Stomach (tissue), 19 donors: ENCODE measurements at places on chromosomes 12 and 14.

- no peaks in the 10 kb centered on the region for H3K36me3 ChIP-seq
- no peak overlapping the region for H3K27ac ChIP-seq
- H3K4me3 ChIP-seq, result no peak overlapping the region
- DNase-seq, result no peak
Observed at GRCh38 chr12:111319600-111320257, 49.2 kb downstream of the PHETA1 start.

DNA sequence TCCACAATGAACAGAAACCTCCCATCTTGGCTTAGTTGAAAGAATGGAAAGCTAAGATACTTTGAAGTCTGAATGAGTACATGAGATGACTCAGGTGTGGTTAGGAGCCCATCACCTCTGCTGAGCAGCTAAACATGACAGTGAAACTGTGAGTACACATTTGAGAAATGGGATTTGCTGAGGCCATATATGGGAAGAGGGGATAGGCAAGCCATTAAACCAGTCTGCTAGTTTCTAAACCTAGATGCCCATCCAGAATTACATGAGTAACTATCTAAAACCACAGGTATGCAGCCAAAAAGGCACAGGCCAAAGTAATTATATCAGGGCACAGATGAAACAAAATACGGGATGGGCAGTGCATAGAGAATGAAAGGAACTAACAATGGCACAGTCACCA is 41.2 kb downstream of the NKX2-1 start:
- no peak overlapping the region for H3K4me3 ChIP-seq
- no peaks in the 10 kb centered on the region for H3K27me3 ChIP-seq
- DNase-seq, result no peak
- H3K27ac ChIP-seq, result no peak overlapping the region
- H3K4me1 ChIP-seq, result no peaks in the 10 kb centered on the region

- no peaks in the 10 kb centered on the region for H3K36me3 ChIP-seq
- H3K27ac ChIP-seq, result peak overlapping the region; percentile 0
- H3K4me1 ChIP-seq, result peaks cover 75% of the 10 kb centered on the region
- H3K4me3 ChIP-seq, result peak overlapping the region; percentile 81
Observed at GRCh38 chr12:132491761-132492378, 1.9 kb downstream of the FBRSL1 start.

DNA sequence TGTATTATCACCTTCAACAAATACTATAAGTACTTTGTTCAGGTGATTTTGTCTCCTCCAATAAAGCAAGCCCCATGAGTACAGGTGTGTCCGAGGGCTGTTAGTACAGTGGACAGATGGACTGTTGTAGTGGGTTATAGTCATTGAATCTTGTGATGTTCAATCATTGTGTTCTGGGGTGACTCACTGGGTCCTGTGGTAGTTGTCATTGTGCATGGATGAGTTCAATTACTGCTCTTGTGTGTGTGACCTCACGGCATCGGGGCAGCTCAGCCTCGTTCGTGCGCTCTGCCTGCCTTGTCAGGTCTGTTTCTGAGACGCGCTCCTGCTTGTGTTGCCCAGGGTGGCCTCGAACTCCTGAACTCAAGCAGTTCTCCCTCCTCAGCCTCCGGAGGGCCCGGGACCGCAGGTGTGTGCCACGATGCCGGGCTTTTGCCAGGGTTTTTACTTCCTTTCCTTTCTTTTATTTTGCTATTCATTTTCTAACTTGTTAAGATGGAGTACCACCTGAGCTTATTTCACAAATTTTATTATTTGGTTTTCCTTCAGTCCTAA is 72.2 kb downstream of the DDX51 start:
- no peak overlapping the region for H3K27ac ChIP-seq
- no peaks in the 10 kb centered on the region for H3K27me3 ChIP-seq
- peaks cover 96% of the 10 kb centered on the region for H3K36me3 ChIP-seq
- H3K4me3 ChIP-seq, result no peak overlapping the region
- no peak for DNase-seq

DNA sequence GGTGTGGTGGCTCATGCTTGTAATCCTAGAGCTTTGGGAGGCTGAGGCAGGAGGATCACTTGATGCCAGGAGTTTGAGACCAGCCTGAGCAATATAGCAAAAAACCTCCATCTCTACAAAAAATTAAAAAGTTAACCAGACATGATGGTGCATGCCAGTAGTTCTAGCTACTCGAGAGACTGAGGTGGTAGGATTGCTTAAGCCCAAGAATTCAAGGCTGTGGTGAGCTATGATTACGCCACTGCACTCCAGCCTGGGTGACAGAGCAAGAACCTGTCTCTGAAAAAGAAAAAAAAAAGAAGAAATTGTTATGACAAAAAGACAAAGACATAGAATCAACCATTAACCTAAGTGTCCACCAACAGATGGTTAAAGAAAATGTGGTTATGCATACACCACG is 2.1 kb upstream of the ATP23 start:
- no peak overlapping the region for H3K4me3 ChIP-seq
- H3K27me3 ChIP-seq, result no peaks in the 10 kb centered on the region

DNA sequence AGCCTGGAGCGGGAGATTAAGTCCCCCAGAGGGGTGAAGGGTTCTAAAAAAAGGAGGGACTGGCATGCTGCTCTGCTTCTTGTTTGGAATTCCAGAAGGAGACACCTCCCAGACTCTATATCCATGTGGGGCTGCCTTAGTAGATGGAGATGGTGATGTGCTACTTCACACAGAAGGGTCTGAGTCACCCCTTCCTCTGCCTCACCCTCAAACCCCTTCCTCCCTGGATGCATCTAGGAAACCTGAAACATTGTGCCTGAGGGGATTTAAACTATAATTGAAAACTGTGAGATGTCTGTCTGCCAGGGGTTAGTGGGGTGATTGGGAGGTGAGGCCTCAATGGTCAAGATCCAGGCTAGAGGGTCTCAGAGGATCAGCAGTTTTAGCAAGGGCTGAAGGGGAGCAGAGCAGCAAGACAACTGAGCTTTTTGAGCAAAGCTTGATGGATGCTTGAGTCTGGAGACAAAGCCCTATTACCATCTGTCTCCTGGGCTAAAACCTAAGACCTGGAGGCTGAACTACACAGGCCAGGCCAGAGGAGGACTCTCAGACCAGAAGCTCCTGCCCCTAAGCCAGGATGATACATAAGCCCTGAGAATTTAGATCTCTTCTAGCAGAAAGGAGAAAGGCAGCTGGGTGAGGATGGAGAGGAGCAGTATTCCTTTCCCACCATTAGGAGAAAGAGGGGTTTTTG is 314.7 kb upstream of the ATP2B1 start:
- no peaks in the 10 kb centered on the region for H3K27me3 ChIP-seq
- no peak overlapping the region for H3K4me3 ChIP-seq
- no peaks in the 10 kb centered on the region for H3K36me3 ChIP-seq
- no peak for DNase-seq
- H3K27ac ChIP-seq, result no peak overlapping the region

- no peak for DNase-seq
- peaks cover 8% of the 10 kb centered on the region for H3K4me1 ChIP-seq
- no peak overlapping the region for H3K4me3 ChIP-seq
- no peaks in the 10 kb centered on the region for H3K36me3 ChIP-seq
- H3K27me3 ChIP-seq, result no peaks in the 10 kb centered on the region
Observed at GRCh38 chr14:29734732-29735131, 192.9 kb downstream of the PRKD1 start.

DNA sequence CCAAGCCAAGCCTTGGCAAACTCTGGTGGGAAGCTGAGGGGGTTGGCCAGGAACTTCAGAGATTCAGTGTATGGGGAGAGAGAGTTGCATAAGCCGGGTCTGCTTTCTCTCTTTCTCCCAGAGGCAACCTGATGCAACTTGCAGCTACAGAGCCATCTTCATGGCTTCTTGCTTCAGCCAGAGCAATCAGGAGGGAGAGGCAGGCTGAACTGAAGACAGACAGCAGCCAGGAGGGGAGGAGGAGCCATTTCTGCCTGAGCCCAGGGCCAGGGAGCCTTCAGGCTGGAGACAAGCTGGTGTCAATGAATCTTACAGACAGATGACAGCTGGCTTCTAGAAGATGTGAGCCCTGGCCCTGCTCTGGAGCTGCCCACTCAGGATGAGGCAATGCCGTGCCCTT is 18.7 kb downstream of the NPC2 start:
- no peaks in the 10 kb centered on the region for H3K27me3 ChIP-seq
- H3K27ac ChIP-seq, result no peak overlapping the region
- no peaks in the 10 kb centered on the region for H3K4me1 ChIP-seq
- peaks cover 67% of the 10 kb centered on the region for H3K36me3 ChIP-seq
- no peak overlapping the region for H3K4me3 ChIP-seq

DNA sequence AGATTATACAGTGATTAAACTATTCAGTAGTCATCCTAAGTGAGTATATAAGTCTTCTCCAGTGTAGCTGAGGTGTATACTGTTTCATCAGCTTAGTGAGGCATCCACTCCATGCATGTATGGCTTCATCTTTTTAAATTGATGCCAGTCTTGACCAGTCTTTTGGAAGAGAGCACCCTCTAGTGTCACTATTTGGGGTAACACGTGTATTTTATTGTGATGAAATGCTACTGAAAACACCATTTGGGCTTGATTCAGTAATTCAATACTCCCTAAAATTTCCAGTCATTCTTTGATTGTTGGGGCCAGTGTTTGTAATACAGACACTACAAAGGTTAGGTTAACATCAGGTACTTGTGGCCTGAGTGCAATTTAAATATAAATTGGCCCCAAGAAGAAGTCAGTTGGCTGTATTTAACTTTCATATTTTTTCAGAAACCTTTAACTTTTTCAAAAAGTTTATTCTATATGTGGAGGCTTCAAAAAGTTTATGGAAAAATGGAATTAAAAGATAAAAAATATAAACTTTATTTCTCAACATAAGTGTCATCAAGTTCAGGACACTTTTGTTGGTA is 35.3 kb downstream of the MIPOL1 start:
- no peak overlapping the region for H3K4me3 ChIP-seq
- no peaks in the 10 kb centered on the region for H3K27me3 ChIP-seq
- H3K27ac ChIP-seq, result no peak overlapping the region
- no peaks in the 10 kb centered on the region for H3K36me3 ChIP-seq

- H3K4me1 ChIP-seq, result peaks cover 13% of the 10 kb centered on the region
- no peaks in the 10 kb centered on the region for H3K27me3 ChIP-seq
- H3K27ac ChIP-seq, result no peak overlapping the region
- no peak for DNase-seq
- H3K36me3 ChIP-seq, result no peaks in the 10 kb centered on the region
- no peak overlapping the region for H3K4me3 ChIP-seq
Observed at GRCh38 chr12:82942521-82942920, 255.8 kb downstream of the TMTC2 start.

- H3K27ac ChIP-seq, result no peak overlapping the region
- no peak for DNase-seq
- H3K36me3 ChIP-seq, result no peaks in the 10 kb centered on the region
Observed at GRCh38 chr14:85451421-85451820, 78.5 kb upstream of the FLRT2 start.

- H3K27me3 ChIP-seq, result no peaks in the 10 kb centered on the region
- peaks cover 99% of the 10 kb centered on the region for H3K36me3 ChIP-seq
- no peak for DNase-seq
- no peak overlapping the region for H3K27ac ChIP-seq
- no peaks in the 10 kb centered on the region for H3K4me1 ChIP-seq
- H3K4me3 ChIP-seq, result no peak overlapping the region
Observed at GRCh38 chr12:49046129-49046895, 14.3 kb downstream of the KMT2D start.

- no peak overlapping the region for H3K4me3 ChIP-seq
- H3K4me1 ChIP-seq, result peaks cover 50% of the 10 kb centered on the region
- no peak overlapping the region for H3K27ac ChIP-seq
- peaks cover 9% of the 10 kb centered on the region for H3K36me3 ChIP-seq
- no peaks in the 10 kb centered on the region for H3K27me3 ChIP-seq
- no peak for DNase-seq
Observed at GRCh38 chr12:1768615-1769014, 51.8 kb upstream of the LRTM2 start.

GRCh38 chr12:130433834-130434233 is 96.1 kb downstream of the PIWIL1 start:
- no peaks in the 10 kb centered on the region for H3K4me1 ChIP-seq
- H3K27me3 ChIP-seq, result no peaks in the 10 kb centered on the region
- no peak overlapping the region for H3K4me3 ChIP-seq
- no peaks in the 10 kb centered on the region for H3K36me3 ChIP-seq

GRCh38 chr12:50922820-50923219 is 29.5 kb upstream of the HIGD1C start:
- no peaks in the 10 kb centered on the region for H3K27me3 ChIP-seq
- DNase-seq, result no peak
- peaks cover 25% of the 10 kb centered on the region for H3K4me1 ChIP-seq

- H3K4me3 ChIP-seq, result peak overlapping the region; percentile 86
- H3K27ac ChIP-seq, result peak overlapping the region; percentile 44
- no peaks in the 10 kb centered on the region for H3K36me3 ChIP-seq
- DNase-seq, result peak; percentile 59
Observed at GRCh38 chr14:60656686-60657455, 7.6 kb upstream of the SIX1 start.

GRCh38 chr12:119201789-119202543 is 23.2 kb downstream of the HSPB8 start:
- peaks cover 3% of the 10 kb centered on the region for H3K4me1 ChIP-seq
- no peak for DNase-seq

DNA sequence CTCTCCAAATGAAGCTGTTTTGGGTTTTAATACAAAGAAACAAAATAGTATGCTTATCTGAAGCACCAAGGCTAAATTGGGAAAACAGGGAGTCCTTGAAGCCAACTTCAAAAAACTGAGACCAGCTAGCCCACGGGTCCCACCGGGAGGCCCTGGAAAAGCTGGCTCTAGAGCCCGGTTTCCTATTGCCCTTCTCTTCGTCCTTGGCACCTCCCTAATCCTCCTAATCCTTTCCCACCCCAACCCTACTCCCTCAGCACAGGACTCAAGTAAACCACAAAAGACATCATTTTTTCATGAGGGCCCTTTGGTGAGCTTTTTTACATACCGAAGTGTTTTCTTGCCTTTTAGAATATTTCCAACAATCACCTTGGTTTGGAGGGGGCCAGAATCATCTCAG is 11.3 kb downstream of the LRRC74A start:
- H3K4me3 ChIP-seq, result no peak overlapping the region
- no peak overlapping the region for H3K27ac ChIP-seq
- DNase-seq, result no peak
- H3K27me3 ChIP-seq, result no peaks in the 10 kb centered on the region

- DNase-seq, result no peak
- peaks cover 39% of the 10 kb centered on the region for H3K27me3 ChIP-seq
Observed at GRCh38 chr14:69263771-69264170, 3.8 kb downstream of the GALNT16 start.

GRCh38 chr14:47619392-47619791 is 56.0 kb downstream of the MDGA2 start:
- no peaks in the 10 kb centered on the region for H3K27me3 ChIP-seq
- H3K4me1 ChIP-seq, result no peaks in the 10 kb centered on the region
